ENCODE measurements at places on chromosomes 11 and 22.

- no peak for DNase-seq
Observed at GRCh38 chr11:476416-476815, 26.3 kb downstream of the PTDSS2 start.

DNA sequence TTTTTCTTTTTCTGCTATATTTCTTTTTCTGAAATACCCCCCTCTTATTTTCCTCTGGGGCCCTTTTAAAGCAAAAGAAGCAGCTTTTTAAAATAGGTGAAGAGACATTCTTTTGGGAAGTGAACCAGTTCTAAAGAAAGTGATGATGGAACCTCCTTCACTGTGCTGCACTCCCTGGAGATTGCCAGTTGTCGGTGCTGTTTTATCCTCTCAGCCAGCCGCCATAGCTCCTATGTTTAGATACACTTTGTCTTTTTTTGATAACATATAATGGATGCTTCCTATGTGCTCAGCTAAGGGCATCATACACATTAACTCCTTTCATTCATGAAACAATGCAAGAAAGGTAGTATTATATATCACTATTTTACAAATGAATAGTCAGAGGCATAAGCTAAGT, 14.0 kb downstream of the CFAP300 start:
- no peak for DNase-seq

- DNase-seq = no peak
Observed at GRCh38 chr11:46382646-46383403, 1.4 kb downstream of the MDK start.

- DNase-seq = peak; percentile 87
Observed at GRCh38 chr11:34174412-34175041, 69.1 kb downstream of the NAT10 start.

GRCh38 chr22:50260434-50260800, 1.1 kb downstream of the MAPK12 start:
- DNase-seq = no peak

GRCh38 chr11:74412733-74413359, 14.6 kb upstream of the PGM2L1 start:
- no peak for DNase-seq
